Activated CD4-positive, alpha-beta T cell treated with anti-CD3 and anti-CD28 coated beads, Interleukin-2, amount 10 ng/mL, durations not matched to agents 7 days and 5 days (primary cell): ENCODE measurements at places on chromosomes 5 and 9. TPM values are rescaled to one million over a fixed set of nuclear protein-coding genes. Genes with fewer than 3 reads are reported as not detected.

PCDHA9 gene
- not detected for total RNA-seq

BARHL1 gene
- total RNA-seq = not detected

ABCA2 gene
- 70.3 TPM for total RNA-seq

SLC23A1 gene
- 0.75 TPM for total RNA-seq

GLRX gene
- total RNA-seq = 60.2 TPM

C5orf24 gene
- total RNA-seq = 33.0 TPM

SEPTIN8 gene
- 20.5 TPM for total RNA-seq

ITK gene
- 258 TPM for total RNA-seq

GRXCR2 gene
- not detected for total RNA-seq

TXNDC8 gene
- not detected for total RNA-seq

BNIP1 gene
- 15.4 TPM for total RNA-seq

EGR1 gene
- total RNA-seq = 1.1 TPM

LRRC19 gene
- total RNA-seq = not detected

RORB gene
- total RNA-seq = not detected

SH2D3C gene
- 71.4 TPM for total RNA-seq

PRRX2 gene
- total RNA-seq = 0.15 TPM

NTRK2 gene
- 1.8 TPM for total RNA-seq

PCDHGB1 gene
- not detected for total RNA-seq

IFNK gene
- not detected for total RNA-seq

DMRTA1 gene
- total RNA-seq = not detected

RGS7BP gene
- total RNA-seq = not detected

PELO gene
- total RNA-seq = 7.8 TPM

CCNI2 gene
- 6.2 TPM for total RNA-seq

STPG3 gene
- total RNA-seq = not detected

CER1 gene
- total RNA-seq = not detected

ZDHHC11B gene
- total RNA-seq = 0.35 TPM

FBN2 gene
- total RNA-seq = not detected

CNOT6 gene
- 44.8 TPM for total RNA-seq

PPP3R2 gene
- not detected for total RNA-seq

TUSC1 gene
- total RNA-seq = 0.42 TPM

MARCOL gene
- total RNA-seq = not detected

UGT3A1 gene
- total RNA-seq = not detected

FOXD4L4 gene
- 0.19 TPM for total RNA-seq

SAXO1 gene
- not detected for total RNA-seq

NUTM2G gene
- not detected for total RNA-seq

CDO1 gene
- not detected for total RNA-seq

HTR4 gene
- total RNA-seq = not detected

MZB1 gene
- 13.4 TPM for total RNA-seq

CACNA1B gene
- total RNA-seq = not detected

MARVELD2 gene
- total RNA-seq = 0.17 TPM

TMEM232 gene
- 0.60 TPM for total RNA-seq

DCAF10 gene
- 20.6 TPM for total RNA-seq

DRD1 gene
- total RNA-seq = not detected

INSL4 gene
- total RNA-seq = not detected

SLC4A9 gene
- 0.35 TPM for total RNA-seq

PTPA gene
- 96.4 TPM for total RNA-seq

CTSV gene
- total RNA-seq = 0.79 TPM

CARD9 gene
- 0.44 TPM for total RNA-seq

GABRA6 gene
- not detected for total RNA-seq

WDR41 gene
- 18.0 TPM for total RNA-seq

PCDHB13 gene
- total RNA-seq = not detected

FAM78A gene
- total RNA-seq = 128 TPM

SPATA31E1 gene
- not detected for total RNA-seq

NPDC1 gene
- total RNA-seq = 35.5 TPM

ANKRD20A1 gene
- 0.64 TPM for total RNA-seq
